ENCODE measurements at places on chromosomes 7 and 10.
A peak's percentile ranks its signal among the peaks of the same experiment; 100 is the strongest.

DNA sequence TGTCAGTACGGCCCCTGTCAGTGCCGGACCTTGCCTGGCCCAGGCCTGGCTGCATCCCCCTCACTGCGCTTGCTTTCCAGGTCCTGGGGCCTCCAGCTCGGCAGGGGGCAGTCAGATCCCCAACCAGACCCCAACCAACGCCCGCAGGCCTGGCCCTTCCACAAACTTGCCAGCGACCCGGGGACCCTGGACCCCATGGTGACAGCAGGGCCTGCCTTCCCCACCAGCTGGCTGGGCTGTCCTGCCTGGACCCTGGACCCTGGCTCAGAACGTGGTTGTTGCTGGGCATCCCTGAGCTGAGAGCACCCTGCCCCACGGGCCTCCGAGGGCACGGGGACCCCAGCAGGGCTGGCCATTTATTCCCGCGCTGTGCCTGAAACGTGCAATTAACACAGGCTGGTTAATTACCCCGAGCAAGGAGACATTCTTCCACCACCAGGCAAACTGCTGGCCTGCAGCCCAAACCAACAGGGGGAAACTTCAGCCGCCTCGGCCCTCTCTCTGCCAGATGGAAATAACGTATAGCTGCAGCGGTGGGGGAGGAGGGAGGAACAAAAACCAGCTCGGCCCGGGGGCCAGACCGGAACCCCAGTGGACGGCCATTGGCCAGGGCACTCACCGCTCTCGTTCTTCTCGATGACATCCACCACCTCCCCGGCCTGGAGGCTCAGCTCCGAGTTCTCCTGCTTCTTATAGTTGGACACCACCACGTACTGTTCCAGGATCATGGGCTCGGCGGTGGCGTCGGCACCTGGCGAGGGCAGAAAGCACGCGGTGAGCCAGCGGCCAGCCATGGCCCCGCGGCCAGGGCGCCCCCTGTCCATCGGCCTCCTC lies 167.1 kb downstream of the NEURL1 start:
- DNase-seq, result peak; percentile 13

GRCh38 chr10:51075873-51076229 lies 1.6 kb downstream of the PRKG1 start:
- no peak for DNase-seq

DNA sequence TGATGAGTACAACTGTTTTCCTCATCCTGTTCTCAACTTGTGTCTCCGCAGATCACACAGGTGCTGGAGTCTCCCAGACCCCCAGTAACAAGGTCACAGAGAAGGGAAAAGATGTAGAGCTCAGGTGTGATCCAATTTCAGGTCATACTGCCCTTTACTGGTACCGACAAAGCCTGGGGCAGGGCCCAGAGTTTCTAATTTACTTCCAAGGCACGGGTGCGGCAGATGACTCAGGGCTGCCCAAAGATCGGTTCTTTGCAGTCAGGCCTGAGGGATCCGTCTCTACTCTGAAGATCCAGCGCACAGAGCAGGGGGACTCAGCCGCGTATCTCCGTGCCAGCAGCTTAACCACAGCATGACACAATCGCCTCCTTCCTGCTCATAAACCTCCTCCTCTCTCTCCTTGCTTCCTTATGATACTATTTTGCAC lies 126.7 kb upstream of the PRSS58 start:
- DNase-seq, result peak; percentile 30

DNA sequence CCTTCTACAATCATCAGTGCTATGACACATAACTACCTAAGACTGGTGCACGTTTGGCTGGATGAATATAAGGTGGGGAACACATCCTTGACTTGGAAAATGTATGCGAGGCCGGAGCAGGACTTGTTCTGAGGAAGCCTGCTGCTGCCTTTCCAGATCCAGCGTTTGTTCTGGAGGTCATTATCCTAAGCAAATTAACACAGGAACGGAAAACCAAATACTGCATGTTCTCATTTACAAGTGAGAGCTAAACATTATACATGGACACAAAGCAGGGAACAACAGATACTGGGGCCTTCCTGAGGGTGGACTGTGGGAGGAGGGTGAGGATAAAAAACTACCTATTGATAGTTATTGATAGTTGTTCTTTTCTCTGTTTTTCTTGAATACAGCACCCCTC lies 10.8 kb upstream of the GALNT11 start:
- DNase-seq, result no peak

Measured in stimulated activated CD4-positive, alpha-beta T cell treated with anti-CD3 and anti-CD28 coated beads, Interleukin-4, amount 100 ng/mL, for 24 hours (primary cell).